ENCODE measurements at places on chromosomes 6 and 20. TPM values are rescaled to one million over a fixed set of nuclear protein-coding genes. Genes with fewer than 3 reads are reported as not detected.

DNA sequence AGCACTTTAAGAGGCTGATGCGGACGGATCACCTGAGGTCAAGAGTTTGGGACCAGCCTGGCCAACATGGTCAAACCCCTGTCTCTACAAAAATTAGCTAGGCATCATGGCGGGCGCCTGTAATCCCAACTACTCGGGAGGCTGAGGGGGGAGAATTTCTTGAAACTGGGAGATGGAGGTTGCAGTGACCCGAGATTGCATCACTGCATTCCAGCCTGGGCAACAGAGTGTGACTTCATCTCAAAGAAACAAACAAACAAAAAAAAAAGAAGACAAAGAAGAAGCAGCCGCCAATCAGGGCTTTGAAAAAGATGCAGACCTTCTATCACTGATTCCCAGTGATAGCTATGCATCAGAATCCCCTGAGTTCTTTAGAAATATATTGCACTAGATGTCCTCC, 56.8 kb downstream of the COL9A1 start:
- no peak for DNase-seq

- no peak for DNase-seq
Observed at GRCh38 chr6:55184782-55185530, 10.6 kb downstream of the HCRTR2 start.

GRCh38 chr6:169960886-169961611, 209.6 kb downstream of the ERMARD start:
- no peak for DNase-seq

YIPF3 gene
- polyA plus RNA-seq = 207 TPM

- DNase-seq = peak; percentile 94
Observed at GRCh38 chr6:27168108-27168507, 79.4 kb upstream of the PRSS16 start.

SLC52A3 gene
- polyA plus RNA-seq = not detected

DNA sequence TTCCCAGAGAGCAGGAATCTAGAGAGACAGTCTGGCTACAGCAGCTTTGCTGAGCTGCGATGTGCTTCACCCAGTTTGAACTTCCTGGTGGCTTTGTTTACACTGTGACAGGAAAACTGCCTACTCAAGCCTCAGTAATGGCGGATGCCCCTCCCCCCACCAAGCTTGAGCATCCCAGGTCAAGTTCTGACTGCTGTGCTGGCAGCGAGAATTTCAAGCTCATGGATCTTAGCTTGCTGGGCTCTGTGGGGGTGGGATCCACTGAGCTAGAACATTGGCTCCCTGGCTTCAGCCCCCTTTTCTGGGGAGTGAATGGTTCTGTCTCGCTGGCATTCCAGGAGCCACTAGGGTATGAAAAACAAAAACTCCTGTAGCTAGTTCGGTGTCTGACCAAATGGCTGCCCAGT, 91.0 kb upstream of the ESR1 start:
- no peak for DNase-seq

DNA sequence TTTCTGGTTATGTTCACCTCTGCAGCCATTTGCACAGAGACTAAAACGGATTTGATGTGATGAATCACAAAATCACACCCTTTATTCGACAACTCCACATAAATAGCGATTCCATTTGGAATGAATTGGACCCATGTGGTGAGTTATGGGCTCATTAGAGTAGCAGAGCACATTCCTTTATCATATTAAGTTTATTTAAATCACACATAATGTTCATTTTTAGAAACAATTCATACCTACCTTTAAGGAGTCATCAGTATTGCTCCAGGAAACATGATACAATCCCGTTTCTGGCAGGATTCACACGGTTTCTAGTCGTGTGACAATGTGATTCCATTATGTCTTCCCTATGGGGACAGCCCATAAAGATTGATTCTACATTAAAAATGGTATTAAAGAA, 303.5 kb downstream of the CDH4 start:
- peak; percentile 2 for DNase-seq

CRYBG1 gene
- 0.32 TPM for polyA plus RNA-seq

GRCh38 chr20:63154395-63154794, 61.5 kb downstream of the YTHDF1 start:
- no peak for DNase-seq

DNA sequence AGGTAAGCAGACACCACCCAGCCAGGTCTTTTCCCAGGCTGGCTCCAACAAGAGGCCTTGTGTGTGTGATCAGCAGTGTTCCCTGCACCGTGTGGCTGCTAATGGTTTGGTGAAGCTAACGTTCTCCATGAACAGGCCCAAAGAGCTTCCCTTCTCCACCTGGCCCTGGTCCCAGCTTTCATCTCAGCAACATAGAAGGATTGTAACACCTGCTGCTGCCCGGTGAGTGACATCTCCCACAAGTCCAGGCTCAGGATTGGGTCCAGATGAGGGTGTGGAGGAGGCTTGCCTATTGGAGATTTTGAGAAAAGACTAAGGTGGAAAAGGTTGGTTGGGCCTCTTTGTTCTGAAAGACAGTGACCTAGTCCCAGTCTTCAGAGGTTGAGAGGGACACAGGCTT, 89.6 kb downstream of the TMEM242 start:
- no peak for DNase-seq

DNA sequence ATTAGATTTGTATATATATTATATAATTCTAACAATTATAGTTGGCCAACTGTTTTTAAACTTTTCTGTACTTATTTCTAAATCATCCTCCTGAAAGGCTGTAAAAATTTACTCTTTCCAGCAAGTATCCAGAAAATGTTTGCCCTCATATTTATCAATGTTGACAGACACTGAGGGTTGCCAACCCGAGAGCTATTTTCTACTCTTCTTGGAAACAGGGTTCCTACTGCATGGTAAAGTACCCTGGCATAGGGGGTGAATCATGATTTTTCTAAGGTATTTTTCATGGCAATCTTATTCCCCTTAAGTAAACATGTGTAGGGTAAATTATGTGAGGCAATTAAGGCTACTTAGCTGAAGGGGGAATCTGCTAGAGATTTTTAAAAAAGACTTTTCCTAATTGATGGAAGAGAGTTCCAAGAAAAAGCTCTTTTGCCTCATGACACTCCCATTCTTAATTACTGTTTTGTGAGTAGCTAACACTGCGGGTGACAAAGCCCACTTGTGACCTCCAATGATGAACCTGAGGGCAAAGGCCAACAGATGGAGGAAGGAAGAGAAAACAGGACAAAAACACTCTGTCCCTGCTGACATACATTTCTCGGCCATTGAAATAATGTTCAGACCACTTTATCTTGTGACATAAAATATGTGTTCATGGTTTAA, 37.9 kb downstream of the GPX5 start:
- DNase-seq = no peak

TNNC2 gene
- 0.53 TPM for polyA plus RNA-seq

DNA sequence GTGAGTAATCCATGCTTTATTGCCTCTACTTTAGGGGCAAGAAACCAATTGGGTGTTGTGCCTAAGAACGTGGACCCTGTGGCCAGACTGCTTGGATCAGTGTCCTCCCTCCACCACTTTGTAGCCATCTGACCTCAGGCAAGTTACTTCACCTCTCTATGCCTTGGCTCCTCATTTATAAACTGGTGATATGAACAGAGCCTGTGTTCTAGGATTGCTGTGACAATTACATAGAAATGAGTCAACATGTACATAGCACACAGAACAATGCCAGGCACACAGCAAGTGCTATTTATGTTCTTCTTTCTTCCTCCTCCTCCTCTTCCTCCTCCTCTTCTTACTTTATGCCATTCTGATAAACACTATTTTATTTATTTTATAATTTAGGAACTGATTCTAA, 339.4 kb downstream of the CD83 start:
- DNase-seq = no peak

DNA sequence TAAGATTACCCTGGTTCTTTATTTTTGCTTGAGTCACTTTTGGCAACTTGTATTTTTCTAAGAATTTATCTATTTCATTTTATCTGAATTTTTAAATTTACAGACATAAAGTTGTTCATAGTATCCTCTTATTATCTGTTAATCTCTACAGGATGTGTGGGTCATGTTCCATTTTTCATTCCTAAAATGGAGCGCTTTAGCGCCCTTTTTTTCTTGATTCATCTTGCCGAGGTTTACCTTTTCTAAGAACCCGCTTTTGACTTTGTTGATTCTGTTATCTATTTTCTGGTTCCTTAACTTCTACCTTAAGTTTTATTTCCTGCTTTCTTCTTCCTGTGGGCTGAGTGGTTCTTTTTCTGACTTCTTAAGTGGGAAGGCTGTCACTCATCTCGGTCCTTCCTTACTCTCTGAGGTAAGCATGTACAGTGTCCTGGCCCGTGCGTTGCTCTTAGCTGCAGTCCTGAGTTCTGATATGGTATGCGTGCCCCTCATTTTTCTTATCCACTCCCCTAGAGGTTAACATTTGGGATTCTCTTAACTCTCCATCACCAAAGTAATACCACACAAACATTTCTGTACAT, 399.8 kb downstream of the CDC5L start:
- no peak for DNase-seq

GRCh38 chr6:128063850-128064539, 163.1 kb upstream of the THEMIS start:
- no peak for DNase-seq

GRCh38 chr20:18267815-18268214, 20.5 kb upstream of the ZNF133 start:
- no peak for DNase-seq

DNA sequence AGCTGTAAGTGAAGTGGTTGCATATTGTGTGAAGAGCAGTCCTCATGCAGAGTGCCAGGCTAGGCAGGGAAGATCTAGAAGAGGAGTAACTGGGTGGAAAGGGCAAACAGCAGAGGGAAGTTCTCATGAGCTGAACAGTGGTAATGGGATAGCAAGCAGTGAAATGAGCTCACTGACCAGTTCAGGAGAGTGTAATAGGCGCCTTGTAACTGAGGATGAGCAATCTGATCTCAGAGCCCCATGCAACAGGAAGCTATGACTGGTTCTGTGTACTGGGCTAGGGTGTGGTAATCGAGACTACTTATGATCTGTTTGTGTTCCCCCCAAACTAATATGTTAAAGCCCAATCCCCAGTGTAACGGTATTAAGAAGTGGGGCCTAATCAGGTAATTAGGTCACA, 98.6 kb downstream of the RFX6 start:
- DNase-seq = peak; percentile 6

Measured in IMR-90 (cell line).